NCI-H1930 (cell line): ENCODE measurements at places on chromosomes 3 and 15.

- no peak for DNase-seq
Observed at GRCh38 chr3:65130782-65131181, 443.0 kb upstream of the ADAMTS9 start.

DNA sequence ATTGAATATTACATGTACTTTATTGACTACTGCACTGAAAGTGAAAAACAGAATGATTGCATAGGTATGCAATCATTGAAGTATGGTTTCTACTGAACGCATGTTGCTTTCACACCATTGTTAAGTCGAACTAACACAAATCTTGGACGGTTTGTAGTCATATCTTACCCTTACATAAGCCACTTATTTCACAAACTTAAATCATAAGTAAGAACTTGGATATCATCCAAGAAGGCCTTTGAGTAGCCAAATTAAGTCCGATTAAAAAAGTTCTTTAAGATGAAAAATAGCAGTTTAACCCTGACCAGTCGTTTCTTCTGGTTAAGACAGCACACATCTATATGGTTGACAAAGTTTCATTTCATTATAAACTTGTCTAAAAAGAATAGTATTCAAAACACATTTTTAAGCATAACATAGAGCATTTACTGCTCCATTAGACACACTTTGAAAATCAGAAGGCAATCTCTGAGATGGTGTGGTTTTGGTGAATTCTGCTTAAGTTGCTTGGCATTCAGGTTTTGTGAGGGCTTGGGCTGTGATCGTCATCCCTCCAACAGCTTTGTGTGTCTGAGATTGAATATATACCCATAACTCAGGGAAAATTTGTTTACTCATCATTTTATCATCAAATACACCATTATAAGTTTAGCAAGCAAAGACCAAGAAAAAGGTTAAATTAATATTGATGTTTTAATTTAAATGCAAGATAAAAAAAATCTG is 92.2 kb downstream of the NFKBIZ start:
- no peak for DNase-seq

DNA sequence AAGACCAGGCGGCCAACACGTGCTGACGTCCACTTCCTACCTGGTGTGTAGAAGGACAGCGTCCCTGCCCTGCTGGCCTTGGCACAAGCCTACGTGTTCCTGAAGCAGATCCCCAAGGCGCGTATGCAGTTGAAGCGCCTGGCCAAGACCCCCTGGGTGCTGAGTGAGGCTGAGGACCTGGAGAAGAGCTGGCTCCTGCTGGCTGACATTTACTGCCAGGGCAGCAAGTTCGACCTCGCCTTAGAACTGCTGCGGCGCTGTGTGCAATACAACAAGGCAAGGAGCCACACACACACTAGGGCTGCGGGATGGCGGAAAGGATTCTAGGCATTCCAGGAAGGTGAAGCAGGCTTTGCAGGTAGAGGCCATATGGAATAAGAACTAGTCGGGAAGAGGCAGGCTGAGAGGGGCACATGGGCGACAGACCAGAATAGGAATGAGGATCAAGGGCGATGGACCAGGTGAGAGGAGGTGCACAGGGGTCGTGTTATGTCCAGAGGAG is 15.9 kb downstream of the CSRNP1 start:
- no peak for DNase-seq

DNA sequence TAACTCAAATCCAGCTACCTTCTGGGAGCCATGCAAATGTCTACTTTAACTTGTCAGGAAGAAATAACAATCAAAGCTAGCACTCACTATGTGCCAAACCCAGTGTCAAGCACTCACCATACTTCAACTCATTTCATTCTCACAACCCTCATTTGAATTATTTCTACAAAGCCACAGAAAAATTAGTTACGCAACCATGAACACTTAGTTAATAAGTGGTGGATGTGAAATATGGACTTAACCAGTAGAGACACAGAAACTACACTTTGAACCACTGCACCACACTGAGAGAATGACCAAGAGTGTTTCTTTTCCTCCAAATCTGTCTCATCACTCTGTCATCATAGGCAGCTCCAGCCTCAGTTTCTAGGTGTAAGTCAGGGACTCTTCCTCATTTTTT is 91.0 kb upstream of the MBNL1 start:
- DNase-seq, result no peak

GRCh38 chr3:141305436-141305835 is 62.9 kb upstream of the ZBTB38 start:
- no peak for DNase-seq

- DNase-seq, result no peak
Observed at GRCh38 chr15:71125831-71126450, 10.7 kb downstream of the THSD4 start.

GRCh38 chr3:5348229-5348902 is 160.9 kb downstream of the EDEM1 start:
- no peak for DNase-seq
